ENCODE measurements at places on chromosomes 16 and 17. TPM values are rescaled to one million over a fixed set of nuclear protein-coding genes. Genes with fewer than 3 reads are reported as not detected.

The C17orf67 gene
- total RNA-seq, result 3.2 TPM

The CHCT1 gene
- total RNA-seq, result not detected

The DNAI2 gene
- 0.52 TPM for total RNA-seq

The KLHL10 gene
- total RNA-seq, result not detected

The CACNG5 gene
- not detected for total RNA-seq

The HBA2 gene
- not detected for total RNA-seq

The CACNG1 gene
- not detected for total RNA-seq

The DNASE1L2 gene
- total RNA-seq, result 4.1 TPM

The CDH15 gene
- total RNA-seq, result not detected

The PDP2 gene
- total RNA-seq, result 24.2 TPM

The CCL16 gene
- total RNA-seq, result not detected

The GNG13 gene
- total RNA-seq, result not detected

The KIF1C gene
- total RNA-seq, result 43.6 TPM

The STAC2 gene
- total RNA-seq, result not detected

The SMIM22 gene
- not detected for total RNA-seq

The C1QTNF1 gene
- total RNA-seq, result not detected

The FBXW10 gene
- total RNA-seq, result not detected

The TVP23A gene
- not detected for total RNA-seq

The TMEM94 gene
- 81.9 TPM for total RNA-seq

The NAGLU gene
- total RNA-seq, result 19.3 TPM

The PLA2G10 gene
- total RNA-seq, result not detected

The DOC2B gene
- not detected for total RNA-seq

The LRRC37A2 gene
- 16.3 TPM for total RNA-seq

The BEAN1 gene
- not detected for total RNA-seq

The KRT32 gene
- not detected for total RNA-seq

The FBXL16 gene
- 7.3 TPM for total RNA-seq

The SRCIN1 gene
- total RNA-seq, result 0.34 TPM

The SLX4 gene
- total RNA-seq, result 16.5 TPM

The GAS2L2 gene
- not detected for total RNA-seq

The TEKT1 gene
- total RNA-seq, result not detected

The CDRT15L2 gene
- not detected for total RNA-seq

The CCL17 gene
- total RNA-seq, result not detected

The MRC2 gene
- total RNA-seq, result 1.7 TPM

The DPEP3 gene
- total RNA-seq, result not detected

The SLC52A1 gene
- 0.40 TPM for total RNA-seq

The KRT24 gene
- not detected for total RNA-seq

The TP53TG3F gene
- total RNA-seq, result not detected

The SLC38A8 gene
- total RNA-seq, result not detected

The RHBDF2 gene
- 52.1 TPM for total RNA-seq

The CACNG4 gene
- not detected for total RNA-seq

The ANKRD11 gene
- total RNA-seq, result 175 TPM

All from activated CD8-positive, alpha-beta T cell treated with anti-CD3 and anti-CD28 coated beads, Interleukin-2, amount 10 ng/mL, durations not matched to agents 7 days and 5 days (primary cell).